ENCODE measurements at places on chromosomes 1 and 21.

DNA sequence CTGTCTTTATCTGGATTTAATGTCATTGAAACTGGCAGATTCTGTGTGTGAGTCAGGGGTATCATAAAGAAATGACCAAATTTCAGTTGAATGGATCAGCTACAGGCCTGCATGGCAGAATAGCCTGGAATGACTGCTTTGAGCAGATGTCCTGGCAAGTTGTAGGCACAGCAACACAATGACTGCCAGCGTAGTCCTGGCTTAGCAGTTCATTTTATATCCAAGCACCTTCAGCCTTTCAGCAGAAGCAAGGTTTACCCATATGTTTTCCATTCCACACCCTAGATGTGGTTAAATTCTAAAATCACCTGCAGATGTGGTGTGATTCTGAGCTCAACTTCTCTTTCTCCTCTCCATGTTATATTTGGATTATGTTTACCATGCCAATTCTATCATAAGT is 22.3 kb upstream of the PTGFR start:
- no peak for DNase-seq

- no peak for DNase-seq
These were observed 49.3 kb downstream of the KCNAB2 start for GRCh38 chr1:6094801-6095505.

DNA sequence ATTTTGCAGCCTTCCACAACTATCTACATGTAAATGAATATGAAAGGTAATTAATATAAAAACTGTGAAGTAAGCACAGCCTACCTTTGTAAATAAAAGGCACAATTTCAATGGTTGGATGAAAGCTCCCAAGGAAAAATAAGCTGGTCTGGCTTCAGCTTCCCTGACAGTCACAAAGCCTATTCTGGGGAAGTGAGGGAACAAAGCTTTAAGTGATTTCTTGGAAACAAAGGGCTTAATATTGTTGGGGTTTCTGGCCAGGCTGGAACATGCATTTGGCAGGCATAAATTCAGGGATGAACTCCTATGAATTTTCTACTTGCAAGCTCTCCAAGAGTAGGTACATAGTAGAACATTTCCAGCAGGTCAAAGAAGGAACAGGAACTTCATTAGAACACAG is 17.3 kb downstream of the BCAS2 start:
- no peak for DNase-seq

DNA sequence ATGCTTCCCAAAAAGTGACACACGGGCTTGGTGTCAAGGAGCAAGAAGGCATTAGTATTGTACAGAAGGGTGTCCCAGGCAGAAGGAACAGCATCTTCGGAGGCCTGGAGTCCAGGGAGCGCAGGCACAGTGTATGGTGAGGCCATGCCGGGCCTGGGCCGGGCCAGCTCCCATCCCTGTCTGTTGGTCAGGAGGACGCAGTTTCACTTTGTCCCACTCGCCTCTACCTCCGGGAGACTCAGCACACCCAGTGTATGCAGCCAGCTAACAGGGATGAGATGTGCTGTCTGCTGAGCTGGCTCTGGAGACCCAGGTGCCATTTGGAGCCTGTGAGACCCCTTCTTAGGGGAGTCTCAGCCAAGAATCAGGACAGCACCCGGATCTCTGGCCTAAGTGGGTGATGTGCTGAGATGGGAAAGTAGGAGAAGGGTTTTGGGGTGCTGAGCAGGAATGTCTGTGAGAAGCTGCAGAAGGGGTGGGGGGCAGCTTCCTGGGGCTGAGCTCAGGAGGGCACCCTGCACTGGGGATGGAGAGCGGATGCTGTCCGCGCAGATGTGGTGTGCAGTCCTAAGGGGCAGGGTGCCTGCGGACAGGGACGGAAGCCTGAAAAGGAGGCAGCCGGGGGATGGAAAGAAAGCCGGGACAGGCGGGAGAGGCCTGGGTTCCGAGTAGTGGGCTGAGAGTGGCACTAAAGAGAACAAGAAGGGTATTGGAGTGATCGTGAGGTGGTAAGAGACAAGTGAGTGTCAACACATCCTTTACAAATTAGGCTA is 25.7 kb downstream of the DMRTB1 start:
- no peak for DNase-seq

- peak; percentile 60 for DNase-seq
These were observed 296 bp upstream of the RNPEP start for GRCh38 chr1:201982082-201982622.

GRCh38 chr1:151905070-151905442 is 4.3 kb downstream of the THEM4 start:
- no peak for DNase-seq

DNA sequence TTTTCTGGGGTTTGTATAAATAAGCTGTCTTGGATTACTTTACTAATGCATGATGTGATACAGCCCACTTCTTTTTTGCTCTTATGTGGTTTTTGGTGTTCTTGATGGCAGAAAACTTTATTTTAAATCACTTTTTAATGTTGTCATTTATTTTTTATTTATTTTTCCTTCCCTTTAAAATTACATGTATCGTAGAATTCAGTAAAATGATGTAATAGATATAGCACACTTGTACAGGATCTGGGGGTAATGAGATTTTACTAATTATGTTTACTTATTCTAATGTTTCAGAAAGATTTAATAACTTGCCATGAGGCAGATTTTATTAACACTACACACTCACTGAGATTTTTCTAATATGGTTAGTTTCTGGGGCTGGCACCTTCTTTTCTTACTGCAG is 701 bp upstream of the B3GALT2 start:
- DNase-seq: no peak

DNA sequence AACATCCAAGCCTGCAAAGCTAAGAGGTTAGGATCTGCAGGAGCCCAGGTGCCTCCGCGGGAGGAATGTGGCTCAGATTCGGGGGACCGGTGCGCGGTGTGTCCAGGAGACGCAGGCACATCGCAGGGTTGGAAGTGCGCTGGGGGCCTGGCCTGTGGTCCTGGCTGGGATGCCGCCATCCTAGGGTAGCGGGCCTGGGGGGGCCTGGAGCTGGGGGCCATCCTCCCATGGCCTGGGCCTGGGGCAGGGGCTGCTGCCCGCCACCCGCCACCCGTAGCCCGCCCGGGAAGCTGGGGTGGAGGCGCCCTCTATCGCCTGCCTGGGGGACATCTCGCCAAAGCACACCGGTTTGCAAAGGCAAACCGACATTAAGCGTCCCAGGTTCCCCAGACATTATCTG is 170.6 kb upstream of the ARHGEF16 start:
- peak; percentile 20 for DNase-seq
